ENCODE measurements at places on chromosomes 1 and 21.

DNA sequence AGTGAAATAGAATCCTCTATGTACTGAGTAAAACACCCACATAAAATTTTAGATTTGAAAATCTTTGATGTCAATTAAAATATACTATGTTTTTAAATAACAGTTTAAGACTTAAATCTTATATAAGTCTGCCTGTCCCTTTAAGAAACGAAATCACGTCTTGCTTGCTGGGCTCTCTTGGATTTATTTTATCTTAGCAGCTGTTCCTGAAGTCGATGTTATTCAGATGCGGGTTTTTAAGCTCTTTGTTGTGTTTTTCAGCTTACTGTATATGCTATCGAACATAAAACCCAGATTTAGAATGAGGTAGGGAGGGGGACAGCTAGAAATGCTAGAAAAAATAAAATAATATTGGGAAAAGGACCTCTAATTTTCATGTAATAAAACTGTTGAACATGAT, 11.1 kb upstream of the SSX2IP start:
- DNase-seq = no peak

GRCh38 chr1:161298116-161298515, 11.7 kb downstream of the MPZ start:
- DNase-seq = no peak

GRCh38 chr1:41622859-41623732, 138.6 kb upstream of the EDN2 start:
- no peak for DNase-seq

- DNase-seq = no peak
These were observed 58.9 kb upstream of the COL6A1 start for GRCh38 chr21:45922648-45923047.

All from immature natural killer cell (primary cell).